ENCODE measurements at places on chromosomes 5 and 9.

GRCh38 chr9:87236546-87236945 is 261.1 kb upstream of the DAPK1 start:
- no peak for DNase-seq

- no peak for DNase-seq
Measured at GRCh38 chr5:115028557-115028956, 141.2 kb downstream of the TRIM36 start.

DNA sequence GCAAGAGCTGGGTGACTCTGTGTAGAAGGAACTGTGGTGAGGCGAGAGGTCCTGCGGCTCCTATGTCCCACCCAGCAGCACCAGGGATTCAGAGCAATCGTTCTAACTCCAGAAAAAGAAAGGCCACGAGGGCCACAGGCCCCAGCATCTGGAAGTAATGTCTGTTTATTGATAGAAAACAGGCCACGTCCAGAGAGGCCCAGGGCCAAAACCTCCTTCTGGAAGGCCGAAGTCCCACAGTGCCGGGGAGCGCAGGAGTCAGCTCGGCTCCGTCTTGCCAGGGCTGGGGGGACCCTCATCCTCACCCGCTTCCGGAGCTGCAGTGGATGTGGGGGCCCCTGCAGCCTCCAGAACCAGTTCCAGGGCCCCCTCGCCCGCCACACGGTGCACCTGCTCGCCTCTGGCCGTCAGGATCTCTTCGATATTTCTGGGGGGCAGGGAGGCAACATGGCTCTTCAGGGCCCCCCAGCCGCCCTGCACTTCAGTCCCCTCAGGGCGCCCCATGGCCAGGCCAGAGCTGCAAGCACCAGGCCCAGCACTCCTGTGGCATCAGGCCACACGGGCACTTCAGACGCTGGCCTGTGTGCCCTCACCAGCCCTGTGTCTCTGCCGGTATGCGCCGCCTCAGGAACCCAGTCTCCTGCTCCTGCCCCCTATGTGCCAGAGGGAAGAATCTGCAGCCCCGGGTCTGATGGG is 1.6 kb downstream of the DNLZ start:
- DNase-seq: no peak

DNA sequence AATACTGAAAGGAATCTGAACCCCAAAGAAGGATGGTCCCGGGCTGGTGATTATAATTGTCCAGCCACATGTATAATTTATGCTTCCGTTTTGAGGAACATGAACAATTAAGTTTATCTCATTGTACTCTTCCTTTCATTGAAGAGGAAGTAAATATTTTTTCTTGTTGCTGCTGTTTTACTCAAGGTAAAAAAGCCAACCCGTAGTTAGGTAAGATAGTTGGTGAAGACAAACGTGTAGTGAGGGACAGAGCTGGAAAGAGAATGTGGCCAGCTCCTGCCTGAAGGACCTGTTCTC is 5.1 kb downstream of the RCL1 start:
- DNase-seq: no peak

DNA sequence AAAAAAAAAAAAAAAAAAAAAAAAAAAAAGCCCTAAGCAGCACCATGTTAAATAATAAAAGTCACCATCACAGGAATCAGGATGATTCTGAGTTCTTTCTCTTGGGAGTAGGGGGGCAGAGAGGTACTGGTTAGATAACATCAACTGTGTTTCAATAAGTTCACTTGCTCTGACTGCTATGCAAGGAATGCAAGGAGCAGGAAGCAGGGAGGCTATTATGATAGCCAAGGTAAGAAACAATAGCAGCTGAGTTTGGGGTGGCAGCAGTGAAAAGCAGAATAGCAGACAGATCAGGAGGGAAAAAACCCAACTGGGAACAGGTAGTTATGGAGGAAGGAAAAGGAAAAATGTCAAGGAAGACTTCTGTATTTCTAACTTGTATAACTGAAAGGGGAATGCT is 8.2 kb downstream of the CEP120 start:
- DNase-seq: no peak

DNA sequence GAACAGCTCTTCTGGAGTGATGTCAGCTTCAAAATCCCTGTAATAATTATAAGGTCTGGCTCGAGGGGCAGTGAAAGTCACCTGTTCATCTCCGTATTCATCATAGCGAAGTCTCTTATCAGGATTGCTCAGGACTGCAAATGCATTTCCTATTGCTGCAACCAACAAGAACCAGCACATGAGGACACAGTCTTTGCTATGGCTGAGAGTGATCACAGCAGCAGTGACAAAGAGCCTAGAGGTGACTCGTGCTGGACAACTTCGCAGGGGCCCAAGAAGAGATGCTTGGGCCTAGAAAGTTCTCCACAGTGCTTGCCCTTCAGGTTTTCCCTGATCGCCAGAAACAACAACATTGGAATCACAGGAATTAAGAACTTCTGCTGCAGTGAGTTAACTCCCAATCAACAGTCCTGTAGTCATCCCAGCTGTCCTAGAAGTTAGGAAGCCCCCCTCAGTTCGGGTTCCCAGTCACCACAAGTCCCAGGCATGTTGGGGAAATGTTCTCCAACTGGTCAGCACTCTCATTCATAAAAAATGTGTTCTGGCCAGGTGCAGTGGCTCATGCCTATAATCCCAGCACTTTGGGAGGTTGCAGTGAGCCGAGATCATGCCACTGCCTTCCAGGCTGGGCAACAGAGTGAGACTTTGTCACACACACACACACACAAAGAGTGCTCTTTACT is 13.0 kb downstream of the DNAJC18 start:
- no peak for DNase-seq

- DNase-seq: peak; percentile 11
Measured at GRCh38 chr5:38809388-38810359, 36.1 kb upstream of the OSMR start.

GRCh38 chr5:176527246-176528222 is 9.7 kb downstream of the RNF44 start:
- no peak for DNase-seq

- DNase-seq: no peak
Measured at GRCh38 chr9:119701651-119702050, 332.4 kb upstream of the BRINP1 start.

DNA sequence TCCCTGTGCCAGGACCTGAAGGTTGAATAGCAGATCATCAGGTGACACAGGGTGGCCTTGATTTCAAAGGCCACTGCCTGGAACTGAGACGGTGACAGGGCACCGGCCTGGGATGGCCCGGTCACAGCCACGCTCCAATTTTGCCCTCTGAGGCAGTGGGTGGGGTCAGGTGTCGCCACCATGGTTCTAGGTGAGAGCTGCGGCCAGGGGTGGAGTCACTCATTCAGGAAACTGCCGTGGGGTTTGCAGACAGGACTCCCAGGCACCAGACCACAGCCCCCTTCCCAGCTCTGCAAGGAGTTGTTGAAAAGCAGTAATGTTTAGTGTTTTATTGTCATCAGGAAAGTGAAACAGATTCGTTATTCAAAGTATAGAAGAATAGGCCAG is 17.3 kb upstream of the RNU6ATAC start:
- peak; percentile 15 for DNase-seq

GRCh38 chr5:88665750-88666215 is 217.2 kb downstream of the MEF2C start:
- DNase-seq: no peak

- DNase-seq: no peak
Measured at GRCh38 chr5:175728885-175729828, 71.3 kb downstream of the HRH2 start.

DNA sequence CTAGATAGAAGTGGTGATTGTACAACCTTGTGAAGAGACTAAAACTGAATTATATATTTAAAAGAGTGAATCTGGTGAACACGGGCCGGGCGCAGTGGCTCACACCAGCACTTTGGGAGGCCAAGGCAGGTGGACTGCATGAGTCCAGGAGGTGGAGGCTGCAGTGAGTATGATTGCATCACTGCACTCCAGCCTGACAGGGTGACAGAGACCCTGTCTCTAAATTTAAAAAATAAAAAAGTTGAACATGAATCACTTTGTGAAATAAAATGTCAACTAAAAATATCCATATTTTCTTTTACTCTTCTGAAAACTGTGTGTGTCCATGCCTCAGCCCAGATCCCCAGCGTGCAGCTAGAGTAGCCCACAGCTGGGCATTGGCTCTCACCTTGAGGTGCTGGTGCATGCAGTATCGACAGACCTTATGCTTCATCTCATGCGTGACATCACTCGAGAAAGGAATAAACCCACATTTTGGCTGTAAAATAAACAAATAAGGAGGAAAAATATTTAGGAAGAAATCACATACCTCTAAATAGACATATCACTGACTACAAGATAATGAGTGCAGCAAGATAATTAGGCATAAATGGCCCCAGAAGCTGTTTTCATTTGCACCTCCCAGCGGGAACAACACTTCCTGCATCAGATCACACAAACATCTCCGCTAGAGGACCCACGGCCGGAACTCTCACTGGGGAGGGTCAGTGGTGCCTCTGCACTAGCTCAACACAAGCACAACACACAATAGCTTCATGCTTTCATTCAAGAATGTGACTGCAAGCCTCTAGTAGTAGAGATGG is 22.1 kb downstream of the IPPK start:
- DNase-seq: no peak

- no peak for DNase-seq
Measured at GRCh38 chr5:142527234-142527633, 158.7 kb downstream of the FGF1 start.

DNA sequence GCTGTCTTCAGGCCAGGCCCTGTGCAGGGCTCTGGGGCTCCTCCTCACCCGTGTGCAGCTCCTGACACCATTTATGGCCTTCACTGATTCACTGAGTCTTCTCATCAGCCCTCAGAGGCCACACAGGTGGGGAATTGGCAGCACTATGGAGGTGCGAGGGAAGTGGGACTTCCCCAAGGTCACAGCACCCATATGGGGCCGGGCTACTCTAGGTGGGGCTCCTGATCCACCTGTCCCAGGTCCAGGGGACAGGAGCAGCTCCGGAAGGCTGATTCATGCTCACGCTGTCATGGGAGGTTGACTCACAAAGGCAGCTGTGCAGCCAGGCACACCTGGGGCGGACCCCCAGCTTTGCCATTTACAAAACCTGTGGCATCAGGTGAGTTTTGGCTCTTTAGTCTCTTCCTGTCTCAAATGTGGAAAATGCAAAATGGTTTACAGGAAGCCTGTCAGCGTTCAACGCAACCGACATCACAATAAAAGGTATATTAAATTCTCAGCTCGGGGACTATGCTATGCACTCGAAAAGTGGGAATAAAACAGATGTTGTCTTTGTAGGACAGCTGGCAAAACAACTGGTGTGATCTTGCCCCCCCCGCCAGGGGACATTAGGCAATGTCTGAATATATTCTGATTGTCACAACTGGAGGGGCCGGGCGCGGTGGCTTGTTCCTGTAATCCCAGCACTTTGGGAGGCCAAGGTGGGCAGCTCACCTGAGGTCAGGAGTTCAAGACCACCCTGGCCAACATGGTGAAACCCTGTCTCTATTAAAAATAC is 15.0 kb downstream of the NAIF1 start:
- DNase-seq: no peak

DNA sequence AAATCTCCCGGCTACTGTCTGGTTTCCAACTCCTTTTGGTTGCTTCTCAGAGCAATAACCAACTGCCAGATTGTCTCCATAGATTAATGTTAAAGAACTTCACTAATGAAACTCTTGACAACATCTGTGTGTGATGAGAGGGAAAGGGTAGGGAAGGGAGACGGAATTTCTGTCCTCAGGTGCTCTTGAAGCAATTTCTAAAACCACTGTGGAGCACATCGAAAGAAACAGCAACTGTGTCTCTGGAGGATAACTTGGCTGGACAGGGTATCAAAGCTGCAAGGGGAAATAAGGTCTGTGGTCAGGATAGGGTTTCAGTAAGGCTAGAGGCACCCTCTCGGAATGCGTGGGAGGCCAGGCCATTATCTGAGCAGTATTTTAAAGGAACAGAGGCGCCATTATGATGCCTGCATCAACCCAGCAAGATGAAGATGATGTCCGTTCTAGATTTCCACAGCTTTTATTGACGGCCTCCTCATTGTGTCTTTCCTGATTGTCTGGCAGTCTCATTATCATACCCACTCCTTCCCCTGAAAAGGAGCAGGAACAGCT is 76.6 kb downstream of the RORB start:
- no peak for DNase-seq

DNA sequence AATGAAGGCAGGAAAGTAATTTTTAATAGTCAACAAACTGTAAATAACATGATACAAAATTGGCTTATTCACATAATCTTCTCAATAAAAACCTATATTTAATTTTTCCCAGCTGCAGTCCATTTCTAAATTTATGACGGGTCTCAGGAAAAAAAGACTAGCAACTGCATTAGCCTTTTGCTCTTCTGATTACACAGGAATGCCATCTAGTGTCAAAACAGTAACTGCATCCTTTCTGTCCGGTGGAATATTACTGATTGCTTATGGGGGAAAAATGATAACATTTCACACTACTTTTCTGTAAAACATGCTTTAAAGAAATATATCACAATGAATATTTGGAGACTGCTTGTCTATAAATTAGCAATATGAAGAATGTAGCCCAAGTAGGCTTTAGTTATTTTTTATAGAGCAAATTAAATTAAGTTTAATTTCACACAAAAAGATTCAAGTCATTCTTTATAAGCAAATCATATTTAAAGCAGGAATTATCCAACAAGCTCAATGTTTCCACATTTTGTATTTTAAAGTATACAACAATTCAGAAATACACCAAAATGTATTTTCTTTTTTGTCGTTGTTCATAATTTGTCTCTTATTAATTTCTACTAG is 534.7 kb downstream of the CDH10 start:
- DNase-seq: no peak

- DNase-seq: no peak
Measured at GRCh38 chr9:110890416-110890815, 147.9 kb downstream of the LPAR1 start.

DNA sequence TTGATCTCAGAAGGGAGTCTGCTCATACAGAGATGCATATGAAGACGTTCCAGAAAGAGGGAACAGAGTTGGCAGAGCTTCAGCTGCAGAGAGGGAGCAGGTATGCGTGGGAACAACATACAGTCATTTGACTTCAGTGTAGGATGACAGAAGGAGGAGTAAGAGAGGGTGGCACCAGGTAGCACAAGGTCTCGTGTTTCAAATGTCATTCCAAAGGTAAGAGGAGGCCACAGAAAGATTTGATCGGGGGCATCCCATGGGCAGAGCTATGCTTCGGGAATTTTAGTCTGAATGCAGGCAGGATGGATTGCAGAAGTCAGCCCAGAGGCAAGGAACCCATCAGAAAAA is 367.1 kb downstream of the CDK5RAP2 start:
- no peak for DNase-seq

GRCh38 chr5:16037121-16037845 is 142.3 kb downstream of the MARCHF11 start:
- no peak for DNase-seq

DNA sequence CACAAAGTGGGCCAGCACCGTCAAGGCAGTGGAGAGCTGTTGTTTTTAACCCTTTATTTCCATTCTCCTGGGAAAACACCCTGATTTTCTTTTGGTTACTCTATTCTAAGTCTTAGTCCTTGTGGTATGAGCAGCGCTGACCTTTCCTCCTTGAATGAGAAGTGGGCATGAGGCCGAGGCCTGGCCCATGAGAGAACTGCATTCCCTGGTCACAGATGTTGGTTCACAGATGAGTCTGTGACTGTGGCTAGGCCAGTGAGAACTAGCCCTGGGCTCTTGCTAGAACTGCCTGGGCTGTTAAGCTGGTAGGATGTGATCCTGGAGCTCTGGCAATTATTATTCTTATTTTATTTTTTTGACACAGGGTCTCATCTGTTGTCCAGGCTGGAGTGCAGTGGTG is 71.7 kb upstream of the KLF9 start:
- no peak for DNase-seq

Measured in CD4-positive, alpha-beta T cell treated with Interleukin-2 at 100 ng/mL for 4 hours (primary cell).